ENCODE measurements at places on chromosomes 13 and 19.

- no peak for DNase-seq
These were observed 28.4 kb downstream of the CRTC1 start for GRCh38 chr19:18711893-18712292.

DNA sequence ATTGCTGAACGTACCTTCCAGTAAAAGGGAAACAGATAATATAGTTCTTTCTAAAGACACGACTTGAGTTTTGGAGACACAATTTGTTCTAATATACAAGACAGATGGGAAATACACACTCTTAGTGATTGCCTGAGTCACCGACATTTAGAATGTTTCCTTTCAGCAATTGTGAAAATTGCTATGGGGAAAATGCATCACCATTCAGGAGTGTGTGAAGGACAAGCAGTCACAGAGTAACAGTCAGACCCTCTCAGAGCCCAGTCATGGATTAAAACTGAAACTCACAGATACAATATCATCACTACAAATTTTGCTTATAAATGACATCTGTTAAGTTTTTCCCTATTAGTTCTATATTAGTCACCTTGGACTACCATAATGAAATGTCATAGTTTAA, 286.1 kb downstream of the SPRY2 start:
- DNase-seq = no peak

GRCh38 chr13:109113427-109113826, 484.0 kb downstream of the MYO16 start:
- no peak for DNase-seq

DNA sequence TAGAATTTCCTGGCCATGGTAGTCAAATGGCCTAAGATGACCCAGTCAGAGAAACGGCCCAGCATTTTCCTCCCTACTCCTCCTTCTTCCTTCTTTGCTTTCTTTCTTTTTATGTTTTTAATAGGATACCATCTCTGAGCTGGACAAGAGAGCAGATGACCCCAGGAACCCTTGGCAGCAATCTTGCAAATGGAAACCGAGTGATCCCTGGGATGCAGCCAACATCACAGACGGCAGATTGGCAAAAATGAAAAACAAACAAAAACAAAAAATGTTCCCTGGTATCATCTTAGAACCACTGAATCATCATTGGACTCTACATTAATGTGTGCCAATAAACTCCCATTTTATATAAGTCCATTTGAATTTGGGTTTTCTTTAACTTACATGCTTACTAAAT, 424.4 kb downstream of the FGF14 start:
- DNase-seq = no peak

DNA sequence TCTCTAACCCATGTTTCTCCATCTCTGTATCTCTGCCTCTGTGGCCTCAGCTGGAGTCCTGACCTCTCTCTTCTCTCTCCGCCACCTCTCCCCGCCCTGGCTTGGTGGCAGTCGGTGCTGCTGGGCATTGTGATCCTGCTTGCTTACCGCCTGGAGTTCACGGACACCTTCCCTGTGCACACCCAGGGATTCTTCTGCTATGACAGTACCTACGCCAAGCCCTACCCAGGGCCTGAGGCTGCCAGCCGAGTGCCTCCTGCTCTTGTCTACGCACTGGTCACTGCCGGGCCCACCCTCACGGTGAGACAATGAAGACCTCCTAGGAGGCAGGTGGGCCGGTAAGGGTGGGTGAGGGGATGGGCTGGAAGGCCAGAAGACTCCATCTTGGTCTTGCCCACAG, 4.2 kb downstream of the PLPPR2 start:
- DNase-seq = no peak

Measured in stimulated activated CD8-positive, alpha-beta memory T cell treated with anti-CD3 and anti-CD28 coated beads, Interleukin-4, amount 100 ng/mL, for 24 hours (primary cell).